NCI-H2081 treated with DMSO at 0.1 percent for 48 hours (cell line): ENCODE measurements at places on chromosomes 3 and 15.

- DNase-seq = no peak
These were observed 1.5 kb downstream of the RAB7A start for GRCh38 chr3:128727485-128727884.

DNA sequence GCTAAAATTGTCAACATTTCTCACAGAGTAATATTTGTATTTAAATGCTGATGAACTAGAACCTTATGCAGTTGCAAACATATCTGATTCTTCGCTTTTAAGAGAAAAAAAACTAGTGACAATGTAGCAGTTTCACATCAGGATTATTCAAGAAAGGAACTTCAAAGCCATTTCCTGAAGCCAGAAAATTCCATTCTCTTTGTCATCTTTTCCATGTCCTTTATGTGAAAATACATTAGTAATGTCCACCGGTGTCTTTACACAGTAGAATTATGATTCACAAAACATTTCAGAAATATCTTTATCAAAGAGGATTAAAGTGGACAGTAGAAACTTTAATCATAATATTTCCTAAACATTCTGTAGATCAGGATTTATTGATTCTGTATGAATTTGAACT is 12.7 kb upstream of the LXN start:
- no peak for DNase-seq

GRCh38 chr3:158455406-158455805 is 115.6 kb upstream of the MLF1 start:
- DNase-seq = no peak

DNA sequence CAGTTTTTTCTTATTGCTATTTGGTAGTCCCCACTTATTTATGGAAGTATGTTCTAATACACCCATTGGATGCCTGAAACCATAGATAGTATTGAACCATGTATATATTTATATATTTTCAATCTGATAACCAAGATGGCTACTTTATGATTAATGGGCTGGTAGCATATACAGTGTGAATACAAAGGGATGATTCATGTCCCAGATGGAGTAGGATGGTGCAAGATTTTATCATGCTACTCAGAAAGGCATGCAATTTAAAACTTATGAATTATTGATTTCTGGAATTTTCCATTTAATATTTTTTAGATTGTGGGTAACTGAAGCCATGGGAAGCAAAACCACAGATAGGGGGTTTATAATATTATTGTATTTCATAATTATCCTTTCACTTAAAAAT is 35.2 kb downstream of the AP4E1 start:
- no peak for DNase-seq

DNA sequence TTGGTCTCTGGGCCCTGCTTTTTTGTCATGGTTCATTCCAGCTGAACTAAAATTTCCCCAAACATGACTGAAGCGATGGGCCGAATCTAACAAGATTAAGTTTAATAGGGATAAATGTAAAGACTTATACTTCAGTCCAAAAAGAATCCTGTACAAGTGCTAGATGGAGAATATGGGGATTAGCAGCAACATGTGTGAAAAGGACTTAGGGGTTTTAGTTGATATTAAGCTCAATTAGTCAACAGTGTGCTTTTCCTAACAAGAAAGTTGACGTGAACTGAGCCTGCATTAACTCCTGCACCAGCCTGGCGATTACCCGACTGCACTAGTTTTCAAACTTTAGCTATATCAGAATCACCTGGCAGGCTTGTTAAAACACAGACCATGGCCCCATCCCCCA is 61.0 kb upstream of the BBX start:
- DNase-seq = no peak

GRCh38 chr3:96813820-96814650 is at the start of gene EPHA6:
Gene EPHA6 (plus strand): TSS chr3:96814594.
- DNase-seq = peak; percentile 12

DNA sequence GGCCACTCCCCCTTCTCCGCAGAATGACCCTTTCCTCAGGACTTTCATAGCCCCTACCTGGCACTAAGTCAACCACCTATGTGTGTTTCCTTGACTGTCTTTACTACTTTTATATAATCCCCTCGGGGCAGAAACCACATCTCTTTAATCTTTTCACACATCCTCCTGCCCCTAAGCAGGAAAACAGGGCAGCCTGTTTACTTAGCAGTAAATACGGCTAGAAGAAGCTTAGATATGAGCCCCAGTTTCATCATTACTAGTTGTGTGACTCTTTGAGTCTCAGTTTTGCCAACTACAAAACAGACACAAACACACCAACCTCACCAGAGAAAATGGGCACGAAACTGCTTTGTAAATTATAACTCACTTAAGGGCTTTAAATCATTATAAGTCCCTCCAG is 98.3 kb downstream of the CYP19A1 start:
- no peak for DNase-seq

DNA sequence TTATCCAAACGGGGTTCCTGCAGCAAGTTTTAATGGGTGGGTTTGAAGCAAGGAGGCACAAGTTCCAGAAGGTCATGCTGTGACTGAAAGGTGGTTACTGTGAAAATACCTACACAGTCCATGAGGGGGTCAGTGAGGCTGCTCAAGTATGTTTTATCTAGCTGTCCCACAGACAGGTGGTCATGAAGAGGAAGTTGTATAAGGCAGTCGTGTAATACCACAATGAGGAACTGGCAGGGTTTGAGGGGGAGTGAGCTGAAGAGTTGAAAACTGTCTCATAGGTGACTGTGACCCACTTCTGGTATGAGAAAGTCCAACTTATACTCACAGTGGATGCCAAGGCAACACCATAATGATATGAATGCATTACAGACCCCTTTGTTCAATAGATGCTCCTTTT is 856.8 kb downstream of the OTOL1 start:
- DNase-seq = no peak

DNA sequence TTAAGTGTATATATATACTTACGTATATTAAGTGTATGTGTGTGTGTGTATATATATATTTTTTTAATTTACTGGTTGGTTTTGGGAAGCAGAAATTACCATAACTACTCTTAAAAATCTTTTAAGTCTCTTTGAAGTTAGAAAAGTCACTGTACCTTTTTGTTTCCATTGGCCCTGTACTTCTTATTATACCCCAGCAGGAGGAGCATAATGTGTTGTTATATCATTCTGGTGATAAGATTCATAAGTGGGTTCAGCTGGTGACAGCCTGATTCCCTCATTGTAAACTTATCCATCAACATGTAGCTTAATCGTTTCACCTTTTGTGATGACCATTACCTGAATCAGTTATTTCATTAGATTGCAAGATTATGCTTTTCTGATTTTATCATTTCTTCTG is 30.8 kb downstream of the MLH1 start:
- no peak for DNase-seq

GRCh38 chr15:53974813-53975212 is 3.4 kb upstream of the UNC13C start:
- no peak for DNase-seq

- no peak for DNase-seq
These were observed 449.6 kb downstream of the MECOM start for GRCh38 chr3:169213956-169214355.

DNA sequence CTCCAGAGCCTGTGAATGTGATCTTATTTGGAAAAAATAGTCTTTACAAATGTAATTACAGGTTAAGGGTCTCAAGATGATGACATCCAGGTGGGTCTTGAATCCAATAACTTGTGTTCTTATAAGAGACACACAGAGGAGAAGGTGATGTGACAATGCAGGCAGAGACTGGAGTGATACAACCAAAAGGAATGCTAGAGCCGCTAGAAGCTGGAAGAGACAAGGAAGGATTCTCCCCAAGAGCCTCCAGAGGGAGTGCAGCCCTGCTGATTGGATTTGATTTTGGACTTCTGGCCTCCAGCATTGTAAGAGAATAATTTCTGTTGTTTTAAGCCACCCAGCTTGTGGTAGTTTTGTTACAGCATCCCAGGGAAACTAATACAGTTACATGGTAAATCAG is 9.7 kb downstream of the MYH15 start:
- no peak for DNase-seq

DNA sequence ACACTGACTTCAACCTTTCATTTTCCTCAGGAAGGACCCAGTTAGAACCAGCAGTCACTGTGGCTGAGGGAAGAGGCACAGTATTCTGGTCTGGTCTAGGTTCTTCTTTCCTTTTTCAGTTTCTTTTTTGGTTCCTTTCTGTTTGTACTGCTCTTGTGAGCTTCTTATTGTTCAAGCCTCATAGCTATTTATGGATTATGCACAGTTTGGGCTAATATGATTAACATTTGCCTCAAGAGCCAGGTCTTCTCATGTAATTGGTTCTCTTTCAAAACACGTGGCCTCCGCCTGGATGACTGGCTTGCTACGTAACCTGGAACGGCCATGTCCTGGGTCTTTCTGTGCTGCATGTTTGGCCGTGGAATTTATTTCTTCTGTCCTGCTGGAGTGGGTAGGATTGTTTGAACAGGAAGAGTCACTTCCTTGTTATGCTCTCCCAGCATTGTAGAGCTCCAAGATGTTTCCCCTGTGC is 43.3 kb downstream of the RBMS3 start:
- DNase-seq = peak; percentile 24

GRCh38 chr3:135503760-135504686 is 461.5 kb upstream of the PPP2R3A start:
- DNase-seq = peak; percentile 50
